ENCODE measurements at places on chromosomes 3 and 15.

- DNase-seq, result no peak
Measured at GRCh38 chr3:177563243-177563780, 366.0 kb upstream of the TBL1XR1 start.

DNA sequence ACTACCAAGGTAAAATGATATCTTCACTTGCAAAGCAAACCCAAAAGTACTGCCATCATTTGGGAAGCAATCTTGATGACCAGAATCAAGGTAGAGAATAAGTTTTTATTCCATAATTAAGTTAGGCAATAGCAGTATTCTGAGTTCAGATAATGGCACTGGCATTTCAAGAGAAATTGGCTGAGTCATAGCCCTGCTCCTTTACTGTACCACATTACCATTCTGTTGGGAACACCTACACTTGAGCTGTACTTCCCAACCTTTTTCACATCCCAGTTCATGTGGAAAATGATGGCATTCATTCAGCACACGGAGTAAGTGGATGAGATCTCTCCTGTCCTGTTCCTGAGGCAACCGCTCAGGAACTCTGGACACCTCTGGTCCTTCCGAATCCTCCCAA lies 311.6 kb upstream of the TPRG1 start:
- no peak for DNase-seq

GRCh38 chr15:69891070-69891536 lies 206.6 kb downstream of the TLE3 start:
- DNase-seq, result no peak

- no peak for DNase-seq
Measured at GRCh38 chr3:128806588-128806987, 72.8 kb upstream of the ACAD9 start.

- peak; percentile 22 for DNase-seq
Measured at GRCh38 chr3:20185331-20185678, 701 bp downstream of the SGO1 start.

DNA sequence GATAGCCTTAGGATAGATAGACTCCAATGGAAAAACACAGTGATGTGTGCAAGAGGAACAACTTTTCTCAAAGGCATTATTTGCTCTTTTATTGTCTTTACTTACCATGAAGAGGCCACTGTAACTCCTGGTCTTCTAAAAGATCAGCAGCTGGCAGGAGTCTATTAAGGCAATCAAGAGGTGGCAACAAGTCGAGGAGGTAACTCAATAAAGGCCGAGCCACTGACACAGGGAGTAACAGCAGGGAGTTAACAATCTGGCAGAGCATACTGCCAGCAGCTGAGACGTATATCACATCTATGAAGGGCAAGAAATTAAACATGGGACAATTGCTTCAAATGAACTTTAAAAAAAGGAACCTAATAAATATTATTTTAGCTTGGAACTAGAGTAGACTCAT lies 106.2 kb downstream of the HERC1 start:
- no peak for DNase-seq
